Right hindlimb (tissue), 1 donor: ENCODE measurements at places on chromosomes 2 and 18.
A peak's percentile ranks its signal among the peaks of the same experiment; 100 is the strongest.

DNA sequence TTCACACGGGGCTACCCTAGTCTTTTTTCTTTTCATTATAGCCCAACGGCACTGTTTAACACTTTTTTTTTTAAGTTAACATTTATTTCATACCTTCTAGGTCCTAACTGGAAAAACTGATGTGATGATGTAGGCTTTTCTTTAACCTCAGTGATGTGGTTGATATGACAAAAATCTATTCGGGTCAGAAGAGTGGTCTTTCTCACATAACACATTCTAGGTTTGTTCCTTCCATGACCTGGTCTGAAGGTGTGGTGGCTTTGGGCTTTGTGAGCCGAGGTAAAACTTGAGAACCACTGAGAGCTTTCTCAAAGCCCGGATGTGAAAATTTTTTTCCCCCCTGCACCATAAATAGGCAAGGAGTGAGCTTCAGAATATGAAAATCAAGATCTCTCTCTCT, 44.2 kb downstream of the GPD2 start:
- no peak for DNase-seq

DNA sequence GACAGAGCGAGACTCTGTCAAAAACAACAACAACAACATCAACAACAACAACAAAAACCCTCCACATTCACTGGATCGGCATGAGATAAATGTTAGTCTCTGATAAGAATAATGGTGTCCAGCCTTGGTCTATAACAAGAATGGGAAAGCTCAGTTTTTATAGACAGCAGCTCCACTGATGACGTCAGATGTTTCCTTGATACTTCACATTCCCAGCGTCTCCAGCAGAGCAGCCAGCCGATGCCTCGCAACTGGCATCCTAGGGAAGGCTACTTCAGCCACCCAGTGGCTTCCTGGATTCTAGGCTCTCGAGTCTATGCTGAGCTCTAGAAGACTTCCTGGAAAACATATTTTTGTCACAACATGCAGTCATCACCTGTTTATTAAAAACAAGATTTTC, 271.4 kb upstream of the SMIM21 start:
- DNase-seq = no peak

GRCh38 chr18:10017043-10017442, 103.2 kb downstream of the VAPA start:
- DNase-seq = no peak

GRCh38 chr2:159922563-159922962, 124.6 kb upstream of the CD302 start:
- no peak for DNase-seq

GRCh38 chr2:140734992-140735391, 1395.8 kb downstream of the LRP1B start:
- no peak for DNase-seq

- DNase-seq = no peak
Observed at GRCh38 chr2:15181092-15181745, 379.9 kb downstream of the NBAS start.

DNA sequence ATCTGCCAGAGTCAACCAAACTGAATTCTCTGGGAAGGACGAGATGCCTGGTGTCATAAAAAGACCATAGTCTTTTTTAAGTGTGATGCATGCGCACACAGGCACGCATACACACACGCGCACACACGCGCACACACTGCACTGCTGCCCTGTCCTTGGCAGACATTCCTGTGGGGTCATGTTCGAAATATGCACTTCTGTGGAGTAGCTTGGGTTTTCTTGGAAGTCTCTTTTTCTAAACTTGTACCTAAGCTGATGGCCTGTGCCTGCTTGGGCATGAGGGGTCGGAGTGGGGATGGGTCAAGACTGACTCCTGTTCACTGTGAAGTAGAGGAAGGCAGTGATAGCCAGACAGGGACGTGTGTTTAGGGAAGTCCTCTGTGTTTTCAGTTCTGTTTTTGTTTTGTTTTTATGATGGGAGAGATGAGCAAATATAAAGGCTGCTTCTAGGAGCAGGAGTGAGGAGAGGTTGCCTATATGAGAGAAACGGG, 4.0 kb upstream of the RMC1 start:
- no peak for DNase-seq

GRCh38 chr2:202039278-202040078, 5.8 kb downstream of the FZD7 start:
- DNase-seq = no peak

GRCh38 chr2:114089636-114090319, 199.9 kb downstream of the ACTR3 start:
- no peak for DNase-seq

DNA sequence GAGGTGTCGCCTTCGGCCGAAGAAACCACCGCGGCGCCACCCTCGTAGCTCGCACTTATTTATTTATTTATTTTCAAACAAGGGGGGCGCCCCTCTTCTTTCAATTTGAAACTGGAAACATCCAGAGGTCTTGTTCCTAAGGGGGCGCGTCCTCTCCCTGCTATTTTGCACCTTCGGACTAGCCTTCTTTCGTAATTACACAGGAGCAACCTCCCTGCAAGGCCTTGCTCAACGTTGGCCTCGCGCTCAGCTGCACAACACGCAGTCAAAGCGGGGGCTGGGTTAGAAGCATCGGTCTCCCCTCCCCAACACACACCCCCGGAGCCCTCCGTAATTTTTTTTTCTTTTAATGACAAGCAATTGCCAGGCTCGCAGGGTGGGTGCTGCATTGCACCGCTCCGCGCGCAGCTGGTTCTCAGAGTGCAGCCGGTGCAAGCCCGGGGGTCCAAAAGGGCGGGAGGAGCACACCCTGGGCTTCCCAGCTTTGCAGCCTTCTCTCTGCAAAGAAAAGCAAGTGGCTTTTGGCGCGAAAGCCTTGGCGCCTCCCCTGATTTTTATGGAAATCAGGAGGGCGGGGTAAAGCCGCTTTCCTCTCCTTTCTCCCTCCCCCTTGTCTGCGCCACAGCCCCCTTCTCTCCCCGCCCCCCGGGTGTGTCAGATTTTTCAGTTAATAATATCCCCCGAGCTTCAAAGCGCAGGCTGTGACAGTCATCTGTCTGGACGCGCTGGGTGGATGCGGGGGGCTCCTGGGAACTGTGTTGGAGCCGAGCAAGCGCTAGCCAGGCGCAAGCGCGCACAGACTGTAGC, at the start of gene MYCN:
MYCN (plus strand) TSS at position 697 of the 807 bp plus-strand sequence. CDS start 1,515 bp downstream, outside the sequence.
- DNase-seq = peak; percentile 89

DNA sequence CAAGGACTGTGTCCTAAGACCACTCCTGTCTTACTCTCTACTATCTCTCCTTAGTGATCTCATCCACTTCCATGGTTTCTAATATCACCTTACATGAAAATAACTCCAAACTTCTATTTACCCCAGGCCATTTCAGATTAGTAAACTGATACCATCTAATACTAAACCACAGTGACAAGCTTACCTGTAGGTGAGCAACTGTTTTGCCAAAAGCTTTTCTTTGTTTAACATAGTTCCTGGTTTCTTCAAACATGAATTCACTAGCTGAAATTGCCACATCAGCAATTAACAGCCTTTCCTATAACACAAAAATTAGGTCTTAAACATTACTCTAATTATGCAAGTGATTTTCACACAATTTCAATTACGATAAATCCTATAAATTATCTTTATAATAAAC, 22.1 kb downstream of the ACADL start:
- no peak for DNase-seq

GRCh38 chr2:57343391-57344006, 703.1 kb upstream of the VRK2 start:
- no peak for DNase-seq
